ENCODE measurements at places on chromosomes 1 and 21. TPM values are rescaled to one million over a fixed set of nuclear protein-coding genes. Genes with fewer than 3 reads are reported as not detected.

Gene FMO5
- 1.1 TPM for total RNA-seq

Gene SH2D5
- not detected for total RNA-seq

Gene LYPLA2
- 54.3 TPM for total RNA-seq

Gene AZIN2
- 1.9 TPM for total RNA-seq

Gene KIF26B
- total RNA-seq: 1.3 TPM

Gene NEXN
- 269 TPM for total RNA-seq

Gene CAPN8
- not detected for total RNA-seq

Gene DPYD
- 14.5 TPM for total RNA-seq

Gene CFAP107
- total RNA-seq: not detected

Gene SNAPIN
- total RNA-seq: 60.8 TPM
